Stimulated activated CD4-positive, alpha-beta T cell treated with anti-CD3 and anti-CD28 coated beads, Interleukin-12 subunit alpha, Interleukin-12 subunit beta, amount 100 ng/mL, for 4 hours (primary cell): ENCODE measurements at places on chromosomes 3 and 15.

DNA sequence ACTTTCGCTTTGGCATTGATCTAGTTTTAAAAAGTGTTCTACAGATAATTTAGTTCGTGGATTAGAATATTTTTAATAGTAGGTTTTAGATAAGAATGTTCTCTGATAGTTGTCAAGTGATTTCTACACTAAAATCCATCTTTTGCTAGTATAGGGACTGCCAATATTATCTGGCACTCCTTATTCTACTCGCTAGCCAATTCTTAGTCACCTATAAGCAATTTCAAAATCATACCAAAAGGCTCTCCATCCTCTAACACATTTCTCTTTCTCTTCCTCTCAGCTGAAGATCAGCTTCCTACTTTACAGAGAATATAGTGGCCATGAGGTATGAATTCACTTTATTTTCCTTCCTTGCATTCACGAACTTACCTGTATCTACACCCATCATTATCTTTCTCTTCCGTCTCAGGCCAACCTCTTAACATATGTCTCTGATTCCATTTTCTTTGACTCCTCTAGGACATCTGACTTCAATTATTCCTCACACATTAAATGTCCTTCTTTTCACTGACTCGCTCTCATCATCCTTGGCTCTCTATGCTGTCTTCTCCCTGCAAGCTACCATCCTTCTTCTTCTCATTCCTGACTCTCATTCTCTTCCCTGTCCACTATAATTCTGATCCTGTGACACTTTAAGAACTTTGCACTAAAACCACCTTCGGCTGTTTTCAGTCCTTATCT, 35.5 kb downstream of the C3orf80 start:
- no peak for DNase-seq

DNA sequence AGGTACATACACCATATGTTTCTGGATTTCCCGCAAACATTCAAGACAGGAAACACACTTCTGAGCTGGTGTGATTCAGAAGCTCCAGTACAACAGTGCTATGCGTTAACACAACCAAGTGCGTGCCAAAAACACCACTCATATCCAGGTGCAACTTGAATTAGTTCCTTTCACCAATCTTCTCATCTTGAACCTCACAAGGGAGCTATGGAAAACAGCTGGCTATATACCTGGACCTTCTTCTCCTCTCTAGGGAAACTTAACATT, 31.3 kb downstream of the SUSD5 start:
- DNase-seq: no peak

DNA sequence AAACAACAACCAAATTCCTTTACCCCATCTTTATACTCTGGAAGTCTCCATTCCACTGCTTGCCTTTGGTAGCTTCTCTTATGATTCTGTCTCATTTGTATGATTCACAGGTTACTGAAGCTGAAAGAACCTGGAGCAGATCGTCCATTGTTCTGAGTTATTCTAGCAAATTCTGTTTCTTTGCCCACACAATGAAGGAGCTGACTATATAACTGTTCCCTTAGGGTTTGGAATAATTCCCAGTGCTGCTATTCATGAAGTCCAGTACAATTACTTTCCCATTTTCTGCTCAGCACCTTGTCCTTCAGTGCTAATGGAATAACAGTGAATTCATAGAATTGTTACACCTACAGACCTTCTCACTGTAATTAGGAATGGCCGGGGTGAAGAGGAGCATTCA, 167.8 kb downstream of the CHST2 start:
- no peak for DNase-seq

DNA sequence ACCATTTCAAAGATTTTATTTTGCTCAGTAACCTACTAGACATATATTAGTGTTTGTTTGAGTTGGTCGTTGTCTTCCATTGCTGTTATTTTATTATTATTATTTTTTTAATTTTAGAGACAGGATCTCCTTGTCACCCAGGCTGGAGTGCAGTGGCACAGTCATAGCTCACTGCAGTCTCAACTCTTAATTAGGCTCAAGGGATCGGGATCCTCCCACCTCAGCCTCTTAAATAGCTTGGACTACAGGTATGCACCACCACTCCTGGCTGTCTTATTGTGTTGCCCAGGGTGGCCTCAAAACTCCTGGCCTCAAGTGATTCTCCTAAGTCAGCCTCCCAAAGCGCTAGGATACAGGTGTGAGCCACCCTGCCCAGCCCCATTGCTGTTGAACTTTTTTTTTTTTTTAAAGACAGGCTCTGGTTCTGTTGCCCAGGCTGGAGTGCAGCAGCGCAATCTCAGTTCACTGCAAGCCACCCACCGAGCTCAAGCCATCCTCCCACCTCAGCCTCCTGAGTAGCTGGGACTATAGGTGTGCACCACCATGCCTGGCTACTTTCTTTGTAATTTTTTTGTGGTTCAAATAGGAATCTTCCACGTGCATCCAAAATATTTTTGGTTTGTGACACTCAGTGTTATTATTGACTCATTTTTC, 18.2 kb downstream of the SETD5 start:
- DNase-seq: no peak

DNA sequence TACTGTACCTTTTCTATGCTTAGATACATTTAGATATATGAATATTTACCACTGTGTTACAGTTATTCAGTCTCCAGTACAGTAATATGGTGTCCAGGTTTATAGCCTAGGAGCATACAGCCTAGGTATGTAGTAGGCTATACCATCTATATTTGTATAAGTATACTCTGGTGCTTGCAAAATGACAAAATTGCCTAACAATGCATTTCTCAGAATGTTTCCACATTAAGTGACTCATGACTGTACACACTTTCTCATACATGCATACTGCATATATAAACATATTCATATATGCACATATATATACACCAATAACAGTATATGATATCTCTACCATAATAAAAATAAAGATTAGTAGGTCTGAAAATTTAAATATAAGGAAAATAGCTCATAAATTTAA, 169.3 kb downstream of the DPH6 start:
- DNase-seq: no peak

GRCh38 chr3:68482565-68482964, 449.8 kb downstream of the TAFA4 start:
- DNase-seq: no peak

- no peak for DNase-seq
Measured at GRCh38 chr3:156615592-156616173, 58.7 kb upstream of the TIPARP start.
